HT1080 (cell line): ENCODE measurements at places on chromosomes 4 and X. TPM values are rescaled to one million over a fixed set of nuclear protein-coding genes. Genes with fewer than 3 reads are reported as not detected.

GRCh38 chrX:30005813-30006212 is 209.6 kb upstream of the MAGEB2 start:
- no peak for DNase-seq

GRCh38 chr4:3225936-3226335 is 23.0 kb upstream of the MSANTD1 start:
- DNase-seq: no peak

DNA sequence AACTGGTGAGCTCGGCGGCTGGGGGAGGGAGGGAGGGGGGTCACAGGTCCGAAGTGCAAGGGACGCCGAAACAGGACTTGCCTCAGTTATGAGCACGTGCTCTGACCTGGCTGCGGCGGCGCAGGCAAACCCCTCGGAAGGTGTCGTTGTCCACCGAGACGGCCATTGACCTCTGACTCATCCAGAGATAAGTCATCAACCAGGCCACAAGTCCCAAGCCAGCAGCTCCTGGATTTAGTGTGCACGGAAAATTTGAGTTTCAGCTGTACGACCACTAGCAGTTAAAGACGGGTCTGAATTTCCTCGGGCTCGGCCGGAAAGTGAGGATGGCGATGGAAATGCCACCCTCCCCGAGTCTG is 674 bp downstream of the SH3D19 start:
- DNase-seq: peak; percentile 69

- no peak for DNase-seq
These were observed 272.6 kb upstream of the HAND2 start for GRCh38 chr4:173802662-173803022.

GRCh38 chr4:136012220-136012619 is 1520.1 kb downstream of the PCDH18 start:
- DNase-seq: no peak

GRCh38 chr4:178450614-178451013 is 1008.4 kb upstream of the AGA start:
- DNase-seq: no peak

DNA sequence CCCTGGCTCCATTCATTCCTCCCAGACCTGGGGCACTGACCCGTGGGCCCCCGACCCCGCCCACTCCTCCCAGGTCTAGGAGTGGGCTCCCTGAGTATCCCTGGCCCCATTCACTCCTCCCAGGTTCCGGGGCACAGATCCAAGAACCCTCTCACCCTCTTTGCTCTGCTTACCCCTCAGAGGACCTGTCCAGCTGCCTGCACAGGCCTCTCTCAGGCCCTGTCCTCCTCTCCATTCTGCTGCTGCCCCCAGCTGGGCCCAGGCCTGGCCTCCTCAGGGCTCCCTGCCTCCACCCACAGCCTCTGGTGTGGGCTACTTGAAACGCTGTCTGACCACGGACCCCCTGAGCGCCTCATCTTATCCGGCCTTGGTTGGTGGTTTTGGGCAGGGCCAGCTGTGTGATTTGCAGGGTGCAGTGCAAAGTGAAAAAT is 217.7 kb upstream of the PSAPL1 start:
- no peak for DNase-seq

DNA sequence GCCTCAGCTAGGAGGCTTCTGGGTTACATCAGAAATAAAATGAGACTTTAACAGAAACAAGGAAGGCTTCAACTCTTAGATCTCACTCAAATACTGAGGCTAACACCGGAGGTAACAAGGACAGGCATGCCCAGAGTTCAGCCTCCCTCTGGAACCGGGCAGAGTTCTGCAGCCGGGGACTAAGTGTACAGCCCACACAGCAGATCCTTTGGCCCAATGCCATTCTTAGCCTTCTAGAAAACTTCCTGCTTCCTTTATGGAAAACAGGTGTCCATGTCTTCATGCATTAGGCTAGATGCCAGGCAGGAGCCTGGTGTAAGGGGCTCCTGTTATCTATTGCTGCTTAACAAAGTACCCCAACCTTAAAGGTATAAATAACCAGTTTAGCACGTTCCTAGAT is 369.7 kb downstream of the BCOR start:
- no peak for DNase-seq

DNA sequence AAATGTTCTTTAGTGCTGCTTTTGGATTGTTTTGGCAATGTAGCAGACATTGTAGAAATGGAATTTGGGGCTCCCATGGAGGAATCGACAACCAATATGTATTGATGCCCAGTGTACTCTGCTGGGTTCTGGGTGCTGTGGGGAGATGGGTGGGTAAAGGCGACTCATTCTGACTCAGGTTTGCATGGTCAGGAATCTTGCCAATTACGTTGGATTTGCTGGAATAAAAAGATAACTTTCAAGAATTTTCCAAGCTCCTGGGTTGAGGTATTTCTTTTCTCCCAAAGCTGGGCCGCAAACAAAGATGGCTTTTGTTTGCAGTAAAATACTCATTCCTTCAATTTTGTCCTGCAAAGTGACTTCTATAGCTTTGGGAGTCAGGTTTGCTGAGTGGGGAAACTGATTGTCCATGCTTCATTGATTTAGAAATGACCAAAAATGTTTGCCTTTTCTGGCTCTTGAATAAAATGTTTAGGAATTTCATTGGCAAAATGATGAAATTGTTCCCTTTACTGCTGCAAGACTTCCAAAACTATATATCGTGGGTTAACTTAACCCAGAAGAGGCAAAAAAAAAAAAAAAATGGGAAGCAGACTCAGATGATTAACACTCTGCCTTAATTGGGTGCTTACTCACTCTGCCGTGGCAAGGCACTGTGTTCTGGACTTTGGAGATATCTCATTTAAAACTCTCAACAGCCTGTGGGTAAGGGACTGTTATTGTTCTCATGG is 57.0 kb downstream of the RTL9 start:
- peak; percentile 81 for DNase-seq

GRCh38 chrX:118534716-118535493 is 39.3 kb downstream of the DOCK11 start:
- no peak for DNase-seq

GRCh38 chr4:112978691-112979472 is 70.6 kb upstream of the ANK2 start:
- DNase-seq: peak; percentile 76

- DNase-seq: no peak
These were observed 154.4 kb downstream of the EFHC2 start for GRCh38 chrX:44189116-44189515.

- DNase-seq: no peak
These were observed 519.5 kb downstream of the FGF13 start for GRCh38 chrX:138191998-138192397.

GRCh38 chrX:70494441-70494840 is 49.8 kb downstream of the DLG3 start:
- DNase-seq: peak; percentile 44

DNA sequence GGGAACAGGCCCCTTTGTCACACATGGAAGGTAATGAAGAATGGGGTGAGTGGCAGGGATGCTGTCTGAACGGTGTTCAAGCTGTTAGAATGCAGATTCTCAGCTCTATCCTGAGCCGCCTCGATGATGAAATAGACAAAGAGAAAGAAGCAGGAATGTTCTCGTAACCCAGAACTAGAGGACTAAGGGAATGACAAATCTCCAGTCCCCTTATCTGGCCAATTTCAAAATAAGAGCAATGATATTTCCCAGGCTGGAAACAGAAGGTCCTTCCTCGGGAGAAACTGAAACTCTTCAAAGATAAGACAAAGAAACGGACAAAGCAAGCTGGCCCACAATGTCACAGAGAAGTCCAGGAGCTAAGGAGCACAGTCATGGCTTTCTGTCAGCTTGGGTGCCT is 29.5 kb upstream of the MTNR1A start:
- DNase-seq: no peak

DNA sequence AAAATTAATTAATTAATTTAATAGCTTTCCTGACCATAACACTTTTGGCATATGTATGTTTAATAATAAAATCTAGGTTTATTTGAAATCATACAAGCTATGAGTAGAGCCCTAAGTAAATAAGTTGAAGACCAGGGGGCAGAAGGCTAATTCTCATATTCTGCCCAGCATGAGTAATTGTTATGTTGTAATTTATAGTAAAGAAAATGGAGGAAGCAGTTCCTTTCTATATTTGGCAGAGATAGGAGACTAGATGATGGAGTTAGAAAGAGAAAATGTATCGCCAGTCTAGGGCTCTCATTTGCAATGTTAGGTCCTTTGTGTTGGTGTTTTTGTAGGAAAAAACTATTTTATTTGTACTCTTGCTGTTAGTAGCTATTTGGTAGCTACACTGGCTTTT is 89.1 kb downstream of the FNIP2 start:
- DNase-seq: no peak

GRCh38 chr4:137474711-137475301 is 57.5 kb downstream of the PCDH18 start:
- no peak for DNase-seq

DNA sequence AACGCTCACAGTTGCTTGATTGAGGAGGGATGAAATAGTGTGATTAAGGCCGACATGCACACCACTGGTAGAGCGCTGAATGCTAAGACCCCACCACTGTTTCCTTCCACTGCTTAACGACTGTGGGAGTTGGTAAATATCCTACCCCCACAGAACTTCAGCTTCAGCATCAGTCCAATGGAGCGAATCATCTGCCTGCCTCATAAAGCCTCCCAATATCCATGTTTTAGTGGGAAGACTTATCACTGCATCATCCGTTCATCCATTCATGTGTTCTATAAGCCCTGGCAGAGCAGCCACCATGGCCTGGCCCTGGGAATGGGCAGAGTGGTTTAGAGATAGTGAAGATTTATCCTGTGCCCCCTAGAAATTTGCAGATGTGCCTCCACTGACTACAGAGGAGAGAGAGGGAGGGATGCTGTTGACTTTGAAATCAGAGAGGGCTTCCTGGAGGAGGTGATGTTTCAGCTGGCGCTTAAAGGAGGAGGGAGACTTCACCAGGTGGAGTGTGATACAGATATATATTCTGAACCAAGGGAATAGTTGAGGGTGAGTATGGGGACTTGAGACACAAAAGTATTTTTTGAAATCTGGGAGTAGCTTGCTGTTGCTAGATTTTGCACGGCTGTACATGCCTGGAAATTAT is 71.9 kb upstream of the STX18 start:
- no peak for DNase-seq

DNA sequence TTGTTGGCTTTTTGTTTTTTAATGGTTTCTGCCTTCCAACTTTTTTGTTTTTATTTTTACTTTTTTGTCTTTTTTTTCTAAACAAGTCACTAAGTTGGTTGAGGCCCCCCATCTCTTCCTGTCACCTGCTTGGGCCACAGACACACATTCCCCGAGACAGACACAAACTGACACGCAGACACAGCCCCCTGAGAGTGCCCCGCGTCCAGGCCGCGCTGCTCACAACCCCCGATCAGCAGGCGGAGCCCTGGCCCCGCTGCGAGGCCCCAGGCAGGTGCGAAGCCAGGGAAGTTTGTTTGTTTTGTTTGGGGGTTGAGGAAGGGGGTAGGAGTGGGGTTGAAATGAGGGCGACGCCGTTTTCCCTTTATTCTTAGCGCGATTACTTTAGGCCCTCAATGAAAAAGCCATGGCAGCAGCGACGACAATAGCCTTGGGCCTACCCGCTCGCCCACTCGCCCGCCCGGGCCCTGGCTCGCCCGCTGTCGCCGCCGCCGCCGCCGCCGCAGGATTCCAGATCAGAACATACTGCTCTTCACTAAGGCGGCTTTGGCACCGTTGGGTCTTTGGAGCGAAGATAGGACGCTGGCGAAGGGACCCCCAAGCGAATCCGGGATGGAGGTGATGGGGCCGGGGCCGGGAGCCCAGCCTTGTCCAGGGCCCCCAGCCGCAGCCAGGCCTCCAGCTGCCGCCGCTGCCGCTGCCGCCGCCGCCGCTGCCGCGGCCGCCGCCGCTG is 3.1 kb downstream of the PHOX2B start:
- DNase-seq: no peak

GRCh38 chr4:180827232-180828009 is 1415.8 kb upstream of the TENM3 start:
- DNase-seq: peak; percentile 47

- no peak for DNase-seq
These were observed 62.7 kb downstream of the PRPS1 start for GRCh38 chrX:107691024-107691448.

DNA sequence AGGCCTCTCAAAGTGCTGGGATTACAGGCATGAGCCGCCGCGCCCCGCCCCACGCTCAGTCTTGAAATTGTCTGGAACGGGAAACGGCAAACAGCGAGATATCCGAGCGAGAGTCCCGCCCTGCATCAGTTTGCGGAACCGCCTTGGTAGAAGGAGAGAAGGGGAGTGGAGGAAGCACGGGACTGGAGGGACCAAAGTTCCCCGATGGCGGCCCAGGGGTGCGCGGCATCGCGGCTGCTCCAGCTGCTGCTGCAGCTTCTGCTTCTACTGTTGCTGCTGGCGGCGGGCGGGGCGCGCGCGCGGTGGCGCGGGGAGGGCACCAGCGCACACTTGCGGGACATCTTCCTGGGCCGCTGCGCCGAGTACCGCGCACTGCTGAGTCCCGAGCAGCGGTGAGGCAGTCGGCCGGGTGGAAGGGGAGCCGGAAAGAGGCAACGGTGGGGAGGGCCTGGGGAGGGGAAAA is at the start of gene BST1:
BST1 (plus strand) TSS at position 125 of the 463 bp plus-strand sequence; CDS start at position 205, 80 bp downstream.
- DNase-seq: no peak

DNA sequence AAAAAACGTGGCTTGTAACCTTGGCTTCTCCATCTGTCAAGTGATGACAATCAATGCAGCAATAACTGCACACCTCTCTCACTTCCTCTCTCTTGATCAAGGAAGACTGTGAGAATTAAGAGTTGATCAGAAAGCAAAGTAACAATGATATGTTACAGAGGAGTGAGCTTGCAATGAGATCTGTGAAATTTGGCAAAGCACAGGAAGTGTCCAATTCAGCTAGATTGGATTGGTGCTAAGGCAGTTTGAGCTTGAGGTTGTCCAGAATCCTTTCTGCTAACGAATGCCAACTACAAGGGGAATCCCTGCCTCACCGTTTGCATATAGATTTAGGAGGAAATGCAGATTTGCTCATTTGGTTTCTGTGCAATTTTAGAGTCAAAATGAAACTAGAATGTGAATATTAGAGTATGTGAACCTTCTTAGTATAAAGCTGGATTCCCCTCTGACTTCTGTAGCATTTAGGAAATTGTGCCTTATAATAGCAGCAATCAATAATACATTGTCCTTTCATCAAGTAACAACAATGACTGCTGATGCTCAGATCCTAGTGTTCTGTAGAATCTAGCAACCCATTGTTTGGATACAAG is 346.4 kb downstream of the PTTG2 start:
- no peak for DNase-seq

DNA sequence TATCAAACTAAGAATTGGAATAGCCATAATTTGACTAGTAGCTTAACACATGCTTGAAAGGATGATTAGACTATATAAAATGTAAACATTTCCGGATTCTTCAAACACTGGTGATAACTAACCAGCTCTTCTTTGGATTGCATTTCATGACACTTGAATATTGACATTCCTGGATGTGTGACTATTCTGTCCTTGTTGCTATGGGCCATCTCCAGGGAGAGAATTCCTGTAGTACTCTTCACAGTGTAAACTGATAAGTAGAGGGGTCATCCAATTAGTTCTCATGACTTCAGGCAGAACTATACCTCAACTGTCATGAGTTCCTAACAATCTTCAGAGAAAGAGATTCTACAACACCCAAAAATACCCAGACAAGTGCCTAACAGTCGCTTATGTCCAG is 1026.7 kb upstream of the TENM3 start:
- DNase-seq: peak; percentile 20

Gene TIMP1
- total RNA-seq: 141 and 185 TPM in 2 replicates

Gene GPR173
- 3.3 and 3.4 TPM in 2 replicates for total RNA-seq

Gene GAGE12E
- not detected in 2 replicates for total RNA-seq

Gene LEF1
- 24.9 and 27.7 TPM in 2 replicates for total RNA-seq
